Smooth muscle cell of bladder (primary cell): ENCODE measurements at places on chromosomes 1 and 21. TPM values are rescaled to one million over a fixed set of nuclear protein-coding genes. Genes with fewer than 3 reads are reported as not detected.

The SLAMF7 gene
- total RNA-seq, result not detected in 2 replicates

The CELA2B gene
- 0.18 and 0.28 TPM in 2 replicates for total RNA-seq

The SASS6 gene
- total RNA-seq, result 1.1 and 1.4 TPM in 2 replicates

The REG4 gene
- not detected in 2 replicates for total RNA-seq

The TSHB gene
- not detected in 2 replicates for total RNA-seq

The CYP4A22 gene
- not detected in 2 replicates for total RNA-seq

The COL6A1 gene
- 1,202 and 1,436 TPM in 2 replicates for total RNA-seq

The MTFR1L gene
- 31.9 and 42.4 TPM in 2 replicates for total RNA-seq

The ARTN gene
- 0.14 and 0.18 TPM in 2 replicates for total RNA-seq

The OR2T2 gene
- not detected in 2 replicates for total RNA-seq

The AIM2 gene
- total RNA-seq, result not detected in 2 replicates

The RSPO1 gene
- 0.74 and 1.00 TPM in 2 replicates for total RNA-seq

The LRRC7 gene
- total RNA-seq, result under 0.01 TPM in 2 replicates

The FAM72B gene
- 0.92 and 1.1 TPM in 2 replicates for total RNA-seq
